ENCODE measurements at places on chromosomes 11 and 22.

- no peak for DNase-seq
Observed at GRCh38 chr22:48536541-48537342, 1290.9 kb downstream of the BRD1 start.

- DNase-seq, result no peak
Observed at GRCh38 chr11:78869293-78869692, 294.6 kb upstream of the NARS2 start.

- DNase-seq, result no peak
Observed at GRCh38 chr11:106386519-106386918, 309.1 kb downstream of the AASDHPPT start.

DNA sequence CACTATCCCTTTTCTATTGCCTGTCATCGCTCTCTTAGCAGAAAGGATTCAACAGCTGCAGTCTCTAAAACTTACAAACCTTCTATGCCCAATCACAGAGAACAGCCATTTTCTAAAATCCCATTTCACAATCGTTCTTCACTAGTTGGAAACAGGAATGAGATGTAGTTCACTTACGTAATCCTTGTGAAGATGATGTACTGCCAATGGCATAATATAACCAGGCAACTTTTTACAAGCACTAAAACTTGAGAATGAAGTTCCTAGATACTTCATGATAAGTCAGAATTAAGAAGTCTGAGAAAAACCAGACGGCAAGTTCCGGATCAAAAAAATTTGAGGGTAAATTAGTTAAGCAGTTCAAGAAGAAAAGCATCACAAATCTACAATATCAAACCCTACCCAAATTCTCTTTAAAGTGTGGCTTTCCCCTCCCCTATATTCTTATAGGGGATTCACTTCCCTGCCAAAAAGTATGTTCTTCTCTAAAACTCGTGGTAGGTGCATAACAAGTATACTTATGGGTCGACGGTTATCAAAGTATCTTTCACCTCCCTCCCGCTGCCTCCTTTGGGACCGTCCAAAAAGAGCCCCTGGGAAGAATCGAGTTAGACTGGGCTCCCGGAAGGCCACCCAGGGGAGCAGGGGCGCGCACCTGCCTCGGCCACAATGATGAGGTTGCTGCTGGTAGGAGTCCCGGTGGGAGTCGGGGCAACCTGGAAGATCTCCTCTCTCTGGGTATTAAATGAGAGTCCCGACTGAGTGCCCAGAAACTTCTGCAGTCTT, 666 bp downstream of the MSANTD4 start:
- peak; percentile 8 for DNase-seq

GRCh38 chr22:41237707-41238569, 2.8 kb downstream of the CHADL start:
- peak; percentile 71 for DNase-seq

- DNase-seq, result no peak
Observed at GRCh38 chr22:31901388-31902137, 42.8 kb upstream of the YWHAH start.

DNA sequence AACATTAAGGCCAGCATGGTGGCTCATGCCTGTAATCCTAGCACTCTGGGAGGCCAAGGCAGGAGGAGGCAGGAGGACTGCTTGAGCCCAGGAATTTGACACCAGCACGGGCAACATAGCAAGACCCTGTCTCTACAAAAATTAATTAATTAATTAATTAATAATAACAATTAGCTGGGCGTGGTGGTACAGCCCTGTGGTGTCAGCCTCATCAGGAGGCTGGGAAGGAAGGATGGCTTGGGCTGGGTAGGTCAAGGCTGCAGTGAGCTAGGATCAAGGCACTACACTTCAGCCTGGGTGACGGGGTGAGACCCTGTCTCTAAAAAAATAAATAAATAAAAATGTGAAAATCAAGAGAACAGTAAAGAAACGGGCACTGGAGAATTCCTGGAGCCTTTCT, 1.4 kb downstream of the ARFGAP3 start:
- DNase-seq, result no peak

DNA sequence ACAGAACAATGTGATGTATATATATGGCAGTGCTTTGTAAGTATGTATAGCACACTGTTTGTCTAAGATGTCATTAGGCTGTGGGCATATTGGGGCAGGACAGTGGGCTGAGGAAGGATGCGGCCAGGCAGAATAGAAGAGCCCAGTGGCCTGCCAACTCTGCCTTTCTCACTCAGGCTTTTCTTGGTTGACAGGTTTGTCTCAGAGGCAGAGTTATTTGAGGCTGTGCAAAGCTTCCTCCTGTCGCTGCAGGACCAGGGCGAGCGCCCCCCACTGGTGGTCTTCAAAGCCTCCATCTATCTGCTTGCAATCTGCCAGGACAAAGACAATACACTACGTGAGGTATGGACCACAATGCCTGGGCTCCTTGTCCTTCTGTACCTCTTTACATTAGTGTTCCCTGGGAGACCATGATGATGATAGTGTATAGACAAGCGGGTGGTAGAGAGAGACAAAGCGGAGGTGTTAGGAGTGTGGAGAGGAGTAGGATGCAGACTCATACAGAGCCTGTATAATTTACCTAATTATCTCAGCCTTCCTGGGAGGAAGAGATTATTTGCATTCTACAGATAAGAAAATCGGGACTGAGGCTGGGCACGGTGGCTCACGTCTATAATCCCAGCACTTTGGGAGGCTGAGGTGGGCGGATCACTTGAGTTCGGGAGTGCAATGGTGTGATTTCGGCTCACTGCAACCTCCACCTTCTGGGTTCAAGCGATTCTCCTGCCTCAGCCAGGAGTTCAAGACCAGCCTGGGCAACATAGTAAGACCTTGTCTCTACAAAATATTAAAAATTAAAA, 37.3 kb upstream of the CCDC134 start:
- DNase-seq, result no peak

GRCh38 chr22:32721328-32722180, 80.0 kb upstream of the TIMP3 start:
- DNase-seq, result no peak

GRCh38 chr11:79198898-79199250, 242.0 kb downstream of the TENM4 start:
- DNase-seq, result no peak

DNA sequence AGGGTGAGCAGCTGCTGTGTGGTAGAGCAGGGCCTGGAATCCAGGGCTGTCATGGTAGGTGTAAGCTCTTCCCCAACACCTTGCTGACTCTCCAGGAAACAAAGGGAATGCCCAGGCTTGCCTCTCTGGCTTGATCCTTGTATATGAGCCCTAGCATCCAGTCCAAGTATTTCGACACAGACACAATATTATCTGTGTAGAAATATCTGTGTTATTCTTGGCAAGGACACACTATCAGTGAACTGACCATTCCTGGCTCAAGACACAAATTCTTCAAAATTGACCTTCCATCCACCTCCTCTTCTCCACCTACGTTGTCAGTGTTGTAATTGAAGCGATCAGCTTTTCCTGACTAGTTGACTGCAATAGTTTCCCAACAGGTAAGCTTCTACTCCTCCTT, 312.0 kb upstream of the NARS2 start:
- no peak for DNase-seq

DNA sequence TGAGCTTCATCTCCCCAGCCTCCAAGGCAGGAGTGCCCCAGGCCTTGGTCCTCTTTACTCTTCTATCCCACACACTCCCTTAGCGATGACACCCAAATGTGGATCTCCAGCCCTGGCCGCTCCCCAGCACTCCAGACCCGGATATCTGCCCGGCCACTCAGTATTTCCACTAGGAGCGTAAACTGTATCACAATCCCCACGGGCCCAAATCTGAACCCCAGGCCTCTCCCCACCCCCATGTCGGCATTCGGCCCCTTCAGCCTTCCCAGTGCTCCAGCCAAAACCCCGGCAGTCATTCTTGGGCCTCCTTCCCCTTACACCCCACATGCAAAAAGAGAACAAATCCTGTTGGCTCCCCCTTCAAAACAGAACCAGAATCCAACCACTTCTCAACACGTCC, 20.8 kb downstream of the WNT11 start:
- DNase-seq, result no peak
